A375 (cell line): ENCODE measurements at places on chromosomes 2 and 18. TPM values are rescaled to one million over a fixed set of nuclear protein-coding genes. Genes with fewer than 3 reads are reported as not detected.

Gene FHOD3
- 10.5 and 12.1 TPM in 2 replicates for total RNA-seq

Gene SERPINB4
- not detected in 2 replicates for total RNA-seq

Gene PCARE
- 0.04 TPM in 1 of 2 replicates, not detected in the other for total RNA-seq

Gene KIF3C
- total RNA-seq, result 16.6 and 21.8 TPM in 2 replicates

Gene DYNAP
- total RNA-seq, result not detected in 2 replicates

Gene TWIST2
- total RNA-seq, result 13.7 and 15.9 TPM in 2 replicates

Gene TUBA4B
- not detected in 2 replicates for total RNA-seq

Gene ELOA2
- total RNA-seq, result not detected in 2 replicates

Gene PTPRN
- 2.8 and 3.5 TPM in 2 replicates for total RNA-seq

Gene BOLL
- total RNA-seq, result not detected in 2 replicates

Gene AQP4
- total RNA-seq, result not detected in 2 replicates

Gene DSG1
- total RNA-seq, result not detected in 2 replicates

Gene SNORC
- total RNA-seq, result 1.1 TPM in 2 replicates

Gene POMC
- not detected in 2 replicates for total RNA-seq

Gene LAMA1
- 3.1 and 5.5 TPM in 2 replicates for total RNA-seq

Gene CNPPD1
- total RNA-seq, result 21.7 and 25.0 TPM in 2 replicates

Gene UGT1A8
- total RNA-seq, result not detected in 2 replicates

Gene KCNE4
- total RNA-seq, result 0.34 and 0.53 TPM in 2 replicates

Gene SERPINB7
- total RNA-seq, result 2.8 and 4.8 TPM in 2 replicates

Gene POTEI
- 2.8 and 3.1 TPM in 2 replicates for total RNA-seq

Gene CHRND
- not detected in 2 replicates for total RNA-seq

Gene MYO7B
- 0.79 and 0.80 TPM in 2 replicates for total RNA-seq

Gene SLC16A14
- total RNA-seq, result not detected in 2 replicates

Gene LINC00305
- total RNA-seq, result not detected in 2 replicates

Gene TMEM17
- 4.3 TPM in 2 replicates for total RNA-seq

Gene HRH4
- total RNA-seq, result 0.08 TPM in 1 of 2 replicates, not detected in the other

Gene IL1R1
- 0.21 and 0.72 TPM in 2 replicates for total RNA-seq

Gene L3MBTL4
- 0.27 and 0.72 TPM in 2 replicates for total RNA-seq

Gene ERFE
- total RNA-seq, result 11.2 and 14.8 TPM in 2 replicates

Gene CNDP1
- not detected in 2 replicates for total RNA-seq

Gene MYOM1
- total RNA-seq, result 0.08 and 0.41 TPM in 2 replicates

Gene FRZB
- total RNA-seq, result not detected in 2 replicates

Gene OR6B2
- not detected in 2 replicates for total RNA-seq

Gene TRMT61B
- 14.0 and 14.6 TPM in 2 replicates for total RNA-seq

Gene SP100
- 67.9 and 72.5 TPM in 2 replicates for total RNA-seq

Gene TMEM178A
- 0.38 TPM in 1 of 2 replicates, not detected in the other for total RNA-seq

Gene ELAC1
- total RNA-seq, result 10.8 and 11.1 TPM in 2 replicates

Gene SERPINB11
- not detected in 2 replicates for total RNA-seq

Gene DSC3
- 2.6 and 3.1 TPM in 2 replicates for total RNA-seq

Gene FSHR
- not detected in 2 replicates for total RNA-seq

Gene MIB1
- 18.0 and 24.5 TPM in 2 replicates for total RNA-seq

Gene PPP1R1C
- total RNA-seq, result 4.2 and 4.6 TPM in 2 replicates

Gene KCNG2
- total RNA-seq, result not detected in 2 replicates

Gene UCN
- total RNA-seq, result 6.6 and 9.2 TPM in 2 replicates

Gene DOK6
- total RNA-seq, result 0.27 and 2.3 TPM in 2 replicates

Gene HJURP
- 32.4 and 43.8 TPM in 2 replicates for total RNA-seq

Gene TBR1
- total RNA-seq, result not detected in 2 replicates

Gene GALR1
- not detected in 2 replicates for total RNA-seq

Gene DLX1
- total RNA-seq, result 10.2 and 11.1 TPM in 2 replicates

Gene DCDC2C
- total RNA-seq, result not detected in 2 replicates

Gene KCNS3
- total RNA-seq, result 2.8 and 11.2 TPM in 2 replicates

Gene COL4A3
- not detected in 2 replicates for total RNA-seq

Gene SKA1
- total RNA-seq, result 21.3 and 25.2 TPM in 2 replicates

Gene LYPD1
- 23.1 and 29.0 TPM in 2 replicates for total RNA-seq
